ENCODE measurements at places on chromosomes 6 and 20. TPM values are rescaled to one million over a fixed set of nuclear protein-coding genes. Genes with fewer than 3 reads are reported as not detected.

DNA sequence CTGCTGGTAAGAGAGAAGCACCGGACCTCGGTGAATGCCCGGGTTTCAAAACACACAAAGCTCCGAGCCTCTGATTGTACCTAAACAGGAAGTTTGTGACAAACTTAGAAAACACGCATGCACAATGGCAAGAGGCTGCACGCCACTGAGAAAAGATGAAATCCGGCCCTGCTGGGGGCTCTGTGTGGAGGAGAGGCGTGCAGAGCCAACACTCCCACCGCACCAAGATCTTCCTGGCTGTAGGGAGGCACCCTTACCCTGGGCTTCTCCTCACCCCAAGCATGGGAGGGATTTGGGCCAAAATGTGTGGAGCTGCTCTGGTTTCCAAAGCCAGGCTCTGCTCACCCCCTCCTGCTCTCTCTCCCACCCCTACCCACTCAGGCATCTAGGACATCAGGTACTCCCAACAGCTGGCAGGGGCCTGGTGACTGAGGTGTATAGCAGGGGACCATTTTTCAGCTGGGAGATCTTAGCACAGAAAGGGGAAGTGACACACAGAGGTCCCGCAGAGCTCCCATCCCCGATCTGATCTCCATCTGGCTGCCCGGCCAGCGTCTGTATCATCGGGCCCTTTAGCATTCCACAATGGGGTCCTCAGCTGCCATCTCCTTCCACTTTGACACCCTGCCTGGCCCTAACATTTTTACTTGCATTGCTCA, 84.2 kb downstream of the TRERF1 start:
- DNase-seq, result no peak

DNA sequence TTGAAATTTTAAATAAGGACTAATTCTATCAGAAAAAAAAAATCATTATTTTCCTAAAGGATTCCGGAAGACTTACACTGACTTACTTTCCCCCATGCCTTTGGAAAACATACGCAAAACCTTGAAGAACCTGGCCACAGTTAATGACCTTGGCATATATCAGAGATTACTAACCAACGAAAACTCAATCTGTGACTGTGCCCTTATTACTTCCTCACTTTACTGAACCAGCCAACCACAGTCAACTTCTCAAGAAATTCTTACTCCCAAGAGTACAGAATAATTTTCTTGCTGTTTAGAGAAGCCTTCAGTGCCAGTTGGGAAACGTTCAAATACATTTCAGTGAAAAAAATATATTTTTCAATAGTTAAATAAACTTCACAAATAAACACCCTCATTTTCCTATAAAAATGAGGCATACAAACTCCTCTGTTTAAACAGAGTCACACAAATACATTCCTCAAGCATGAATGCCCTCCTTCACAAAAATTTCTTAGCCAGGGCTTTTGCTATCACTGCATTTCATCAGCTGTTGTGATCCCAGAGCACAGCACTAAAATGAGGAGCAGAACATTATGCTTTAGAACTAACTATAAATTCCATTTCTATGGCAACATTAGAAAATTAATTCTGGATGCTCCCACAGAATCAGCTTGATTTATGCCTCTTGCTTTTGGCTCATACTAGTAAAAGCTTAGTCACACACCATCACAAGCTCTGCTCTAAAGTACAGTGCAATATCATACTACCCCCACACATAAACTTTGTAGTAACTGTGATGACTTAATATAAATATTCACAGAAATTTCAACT, 117.6 kb downstream of the DST start:
- DNase-seq, result no peak

DNA sequence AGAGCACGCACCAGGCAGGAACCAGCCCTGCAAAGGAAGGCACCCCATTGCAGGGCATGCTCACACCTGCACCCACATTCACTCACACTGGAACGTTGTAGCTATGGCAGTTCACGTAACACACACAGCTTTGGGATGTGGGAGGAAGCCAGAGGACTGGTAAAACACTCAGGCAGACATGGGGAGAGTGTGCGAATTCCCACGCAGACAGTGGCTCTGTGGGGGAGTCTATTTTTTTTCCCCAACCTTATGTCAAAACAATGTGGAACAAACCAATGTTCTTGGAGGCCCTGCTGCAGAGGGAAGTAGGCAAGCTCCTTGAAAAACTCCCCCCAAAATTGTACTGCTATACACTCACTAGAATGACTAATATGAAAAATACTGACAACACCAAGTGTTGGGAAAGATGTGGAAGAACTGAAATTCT, 91.0 kb downstream of the PPP1R14C start:
- DNase-seq, result no peak

Gene LY6G5C
- total RNA-seq, result 3.7 TPM

- peak; percentile 77 for DNase-seq
These were observed 26.9 kb upstream of the FANCE start for GRCh38 chr6:35425284-35425683.

Gene GSTA3
- not detected for total RNA-seq

- DNase-seq, result no peak
These were observed 3.1 kb upstream of the ATXN1 start for GRCh38 chr6:16764188-16764950.

DNA sequence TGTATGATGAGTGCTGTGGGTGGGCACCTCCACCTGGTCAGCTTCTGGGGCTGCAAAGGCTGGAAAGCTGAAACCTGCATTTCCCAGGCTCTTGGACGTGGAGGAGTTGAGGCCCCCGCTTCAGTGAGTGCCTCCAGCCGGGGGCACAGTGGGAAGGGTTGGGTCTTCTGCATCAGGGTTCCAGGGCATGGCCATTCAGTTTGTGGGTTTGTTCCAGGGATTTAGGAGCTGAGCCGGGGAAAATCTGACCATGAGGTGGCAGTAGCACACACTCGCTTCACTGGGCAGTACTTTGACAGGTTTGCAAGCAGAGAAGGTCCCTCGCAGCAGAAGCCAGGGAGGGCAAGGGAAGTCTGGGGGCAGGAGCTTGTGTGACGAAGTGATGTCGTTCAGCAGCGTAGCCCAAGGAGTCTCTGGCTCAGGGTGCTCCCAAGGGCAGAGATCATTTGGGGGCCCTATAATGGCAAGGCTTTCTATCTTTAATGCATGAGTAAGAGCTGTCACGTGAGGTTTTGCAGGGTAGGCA, 69.5 kb upstream of the SULF2 start:
- no peak for DNase-seq

DNA sequence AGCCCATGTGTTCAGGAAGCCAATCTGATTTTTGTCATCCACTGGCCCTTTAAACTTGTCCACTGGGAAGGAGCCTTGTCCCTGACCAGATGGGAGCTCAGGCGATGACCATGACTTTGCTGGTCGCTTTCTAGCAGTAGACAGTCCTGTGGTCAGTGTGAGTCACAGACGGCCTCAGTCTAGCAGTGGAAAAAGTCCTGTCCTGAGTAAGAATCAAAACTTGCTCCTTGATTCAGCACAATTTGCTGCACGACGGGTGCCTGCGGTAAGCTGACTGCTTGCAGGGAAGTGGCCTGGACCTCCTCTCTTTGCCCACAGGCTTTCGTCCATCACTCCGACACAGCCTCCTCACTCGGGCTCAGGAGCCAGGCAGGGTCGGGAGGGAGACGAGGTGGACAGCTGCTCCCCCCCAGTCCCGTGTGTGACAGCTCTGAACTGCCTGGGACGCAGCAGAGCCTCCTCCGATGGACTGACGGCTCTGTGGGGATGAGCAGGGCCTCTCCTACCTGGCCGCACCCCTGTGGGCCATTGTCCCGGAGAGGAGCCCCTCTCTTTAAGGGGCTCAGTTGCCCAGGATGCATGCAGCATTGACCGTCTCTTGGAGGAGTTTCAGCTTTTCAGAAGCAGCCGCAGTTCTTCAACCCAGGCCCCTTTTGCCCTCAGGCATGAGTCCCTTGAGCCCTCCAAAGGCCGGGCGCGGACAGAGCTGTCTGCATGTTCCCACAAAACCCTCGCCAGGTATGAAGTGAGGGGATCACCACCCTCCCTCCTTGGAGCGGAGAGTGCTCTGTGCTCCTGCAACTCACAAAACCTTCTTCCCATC, 209.2 kb downstream of the ANKRD60 start:
- DNase-seq, result no peak

Gene CYP21A2
- total RNA-seq, result not detected
